ENCODE measurements at places on chromosomes 1 and 21.

- no peak for DNase-seq
Observed at GRCh38 chr1:28119556-28119955, 31.1 kb upstream of the EYA3 start.

GRCh38 chr1:188128761-188129160, 1300.0 kb downstream of the PLA2G4A start:
- DNase-seq: no peak

DNA sequence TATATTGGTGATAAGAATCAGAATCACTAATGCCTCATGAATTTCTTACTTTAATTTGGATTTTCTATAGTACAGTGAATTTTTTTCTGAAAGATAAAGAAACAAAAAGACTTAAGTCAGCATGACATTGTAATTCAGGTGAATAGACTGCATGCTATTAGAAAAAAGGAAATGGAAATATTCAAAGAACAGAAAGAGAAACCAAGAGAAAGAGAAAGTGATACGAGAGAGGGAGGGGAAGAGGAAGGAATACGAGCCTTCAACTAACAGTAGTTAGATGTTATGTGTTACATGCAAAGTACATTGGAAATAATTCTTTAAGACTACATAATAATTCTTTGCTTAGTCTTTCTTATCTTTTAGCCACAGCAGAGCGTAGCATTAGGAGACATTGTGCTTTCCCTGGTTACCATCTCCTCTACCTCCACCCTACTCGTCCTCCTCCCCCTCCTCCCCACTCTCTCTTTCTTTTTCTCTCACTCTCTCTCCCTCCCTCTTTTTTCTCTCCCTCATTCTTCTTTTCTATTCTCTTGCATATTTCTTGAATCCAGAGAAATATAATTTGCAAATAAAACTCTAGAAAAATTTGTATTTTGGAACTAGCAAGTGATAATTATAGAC, 46.4 kb upstream of the ADGRL4 start:
- no peak for DNase-seq

- DNase-seq: no peak
Observed at GRCh38 chr1:12272770-12273169, 42.9 kb downstream of the VPS13D start.

- no peak for DNase-seq
Observed at GRCh38 chr1:161137881-161138280, 5.4 kb upstream of the DEDD start.

GRCh38 chr1:171881442-171881841, 40.1 kb downstream of the DNM3 start:
- no peak for DNase-seq

GRCh38 chr1:160553778-160554177, 25.5 kb downstream of the CD84 start:
- no peak for DNase-seq

DNA sequence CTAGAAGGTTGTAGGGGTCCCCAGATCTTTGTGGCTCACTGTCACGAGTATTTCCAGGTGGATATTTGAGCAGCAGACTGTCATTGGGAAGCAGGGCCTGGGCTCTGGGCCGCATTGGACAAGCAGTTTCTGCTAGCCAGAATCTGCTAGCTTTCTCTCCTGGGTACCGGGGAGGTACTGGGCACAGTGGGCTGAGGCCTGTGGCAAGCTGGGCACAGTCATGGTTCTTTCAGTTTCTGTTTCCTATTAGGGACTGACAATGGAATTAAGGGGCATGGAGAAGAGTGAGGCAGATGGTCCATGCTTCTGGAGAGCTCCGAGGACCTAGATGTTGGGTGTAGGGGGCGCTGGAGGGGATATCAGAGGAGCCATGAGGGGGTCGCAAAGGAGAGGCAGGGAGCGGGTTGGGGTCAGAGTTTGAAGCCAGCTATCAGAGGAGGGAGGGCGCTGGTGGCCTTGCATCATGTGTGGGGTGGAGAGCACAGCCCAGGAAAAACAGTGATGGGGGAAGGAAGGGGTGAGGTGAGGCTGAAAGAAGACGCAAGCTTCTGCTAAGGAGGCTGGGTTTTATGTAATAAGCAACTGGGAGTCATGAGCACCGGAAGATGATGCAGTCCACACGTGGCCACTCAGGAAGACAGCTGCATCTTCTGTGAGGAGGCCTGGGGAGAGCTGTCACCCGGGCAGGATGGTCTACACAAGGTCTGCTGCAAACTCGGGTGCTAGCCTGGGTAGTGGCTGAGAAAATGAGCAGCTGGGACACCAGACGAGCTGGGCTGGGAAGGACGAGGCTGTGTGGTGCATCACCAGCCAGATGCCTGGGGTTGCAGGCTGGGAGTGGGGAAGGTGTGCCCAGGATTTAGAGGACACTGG, 72.7 kb downstream of the IER5 start:
- DNase-seq: no peak

DNA sequence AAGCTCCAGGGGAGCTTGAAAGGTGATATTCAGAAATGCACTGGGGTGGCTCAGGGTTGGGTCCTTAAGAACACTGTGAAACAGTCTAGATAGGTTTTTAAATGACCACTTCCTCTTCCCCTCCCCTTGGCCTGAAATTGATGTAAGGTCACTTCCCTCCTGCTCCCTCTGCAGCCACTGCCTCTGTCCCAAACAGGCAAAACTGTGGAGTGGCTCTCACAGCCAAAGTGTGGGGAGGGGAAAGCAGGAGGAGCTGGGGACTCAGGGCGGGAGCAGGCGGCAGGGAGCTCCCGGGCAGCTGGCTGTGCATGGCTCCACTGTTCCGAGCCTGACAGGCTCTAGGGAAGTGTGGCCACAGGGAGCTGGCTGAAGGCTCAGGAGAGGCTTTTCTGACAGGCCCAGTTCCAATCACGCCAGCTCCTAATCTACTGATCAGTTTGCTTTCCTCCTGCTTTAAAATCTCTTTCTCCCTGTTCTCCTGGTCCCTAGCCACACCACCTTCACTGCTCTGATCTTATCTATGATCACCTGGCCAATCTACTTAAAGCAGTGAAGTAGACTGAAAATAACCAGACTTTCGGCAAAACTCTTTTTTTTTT, 5.1 kb upstream of the CSRP1 start:
- no peak for DNase-seq

Data from fibroblast of skin of scalp (primary cell).